ENCODE measurements at places on chromosomes 2 and 18.

DNA sequence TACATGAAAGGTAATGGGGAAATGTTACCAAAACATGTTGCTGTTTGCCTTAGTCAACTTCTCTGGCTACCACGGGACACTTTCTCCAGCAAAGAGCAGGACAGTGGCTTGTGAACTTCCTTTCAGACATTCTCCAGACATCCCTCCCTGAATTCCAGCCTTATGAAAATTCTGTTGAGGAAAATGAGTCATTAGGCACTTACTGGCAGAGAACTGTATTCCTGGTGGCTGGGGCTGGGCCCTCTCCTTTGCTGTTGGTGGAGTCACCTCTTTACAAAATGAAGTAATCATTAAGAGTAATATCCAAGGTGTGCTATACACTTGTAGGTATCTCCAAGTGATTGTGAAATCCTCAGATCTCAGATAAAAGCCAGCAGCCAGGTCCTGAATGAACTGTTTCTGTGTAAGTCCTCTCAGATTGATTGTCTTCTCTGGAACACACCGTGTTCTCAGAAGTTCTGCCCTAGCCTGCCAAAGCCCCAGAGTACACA is 1.3 kb upstream of the FAP start:
- no peak for DNase-seq

GRCh38 chr2:100563407-100564247 is 834 bp downstream of the PDCL3 start:
- DNase-seq: no peak

DNA sequence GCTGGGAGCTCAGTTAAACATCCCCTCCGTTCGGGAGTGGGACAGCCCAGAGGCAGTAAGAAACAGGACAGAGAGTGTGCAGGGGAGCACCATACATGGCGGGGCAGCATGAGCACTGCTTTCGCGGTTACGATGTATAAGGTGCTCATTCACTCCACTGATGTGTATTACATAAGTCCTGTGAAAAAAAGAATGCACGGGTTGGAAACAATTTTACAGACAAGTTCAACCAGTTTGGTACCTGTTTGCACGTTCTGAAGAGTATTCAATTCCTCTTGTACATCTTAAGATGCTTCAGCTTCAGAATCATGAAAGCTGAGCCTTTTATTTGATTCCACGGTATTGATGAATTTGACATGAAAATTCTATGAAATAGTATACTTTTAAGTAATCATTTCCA is 97.8 kb upstream of the NETO1 start:
- DNase-seq: no peak

GRCh38 chr2:49224426-49225010 is 70.2 kb upstream of the FSHR start:
- DNase-seq: no peak

DNA sequence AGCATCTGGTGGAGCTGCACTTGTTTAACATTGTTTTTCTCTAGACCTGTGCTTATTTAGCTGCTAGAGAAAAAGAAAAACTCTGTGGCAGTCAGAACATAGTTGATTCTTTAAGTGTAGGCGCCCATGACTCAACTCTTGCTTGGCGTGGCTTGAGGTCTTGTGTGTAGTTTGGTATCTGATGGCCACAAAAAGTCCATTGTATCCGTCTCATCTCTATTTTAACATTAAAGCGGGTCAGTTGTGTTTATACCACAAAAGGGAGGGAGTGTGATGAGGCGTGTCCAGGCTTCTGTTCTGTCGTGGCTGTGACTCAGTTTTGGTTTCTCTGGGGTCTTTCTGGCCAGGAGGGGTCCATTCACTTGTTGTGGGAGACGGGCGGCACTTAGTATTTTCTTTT is 24.2 kb upstream of the UGT1A8 start:
- no peak for DNase-seq

- no peak for DNase-seq
These were observed 20.7 kb downstream of the SLC4A3 start for GRCh38 chr2:219648176-219648575.

- DNase-seq: no peak
These were observed 266.8 kb downstream of the NDUFA10 start for GRCh38 chr2:239758279-239758877.

GRCh38 chr2:57685032-57685431 is 361.6 kb upstream of the VRK2 start:
- no peak for DNase-seq

GRCh38 chr2:188720811-188721605 is 253.2 kb upstream of the COL3A1 start:
- no peak for DNase-seq

GRCh38 chr2:85393836-85394235 is 16.3 kb downstream of the CAPG start:
- no peak for DNase-seq

- DNase-seq: no peak
These were observed 1.7 kb downstream of the LYPD1 start for GRCh38 chr2:132668189-132668823.

GRCh38 chr2:74261204-74261864 is 62.9 kb downstream of the MTHFD2 start:
- no peak for DNase-seq

GRCh38 chr18:67468038-67468437 is 48.5 kb downstream of the DSEL start:
- DNase-seq: no peak

- no peak for DNase-seq
These were observed 235.3 kb upstream of the TANK start for GRCh38 chr2:160924936-160925353.

DNA sequence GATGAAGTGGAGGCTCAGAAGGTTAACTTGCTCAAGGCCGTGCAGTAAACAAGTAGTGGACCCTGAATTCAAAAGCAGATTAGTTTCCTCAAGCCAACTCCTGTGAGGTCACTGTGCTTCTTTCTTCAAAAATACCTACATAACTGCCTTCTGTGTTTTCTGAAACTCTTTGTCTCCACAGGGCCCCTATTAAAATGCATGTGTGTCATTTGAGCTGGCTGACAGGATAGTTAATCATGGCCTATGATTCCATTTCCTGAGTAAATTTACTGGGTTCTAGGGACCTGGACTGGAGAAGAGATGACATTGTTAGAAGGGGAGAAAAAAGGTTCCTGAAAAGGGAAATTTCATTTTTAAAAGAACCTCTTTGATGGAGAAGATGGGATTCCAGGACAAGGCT is 12.9 kb upstream of the DTNA start:
- no peak for DNase-seq

DNA sequence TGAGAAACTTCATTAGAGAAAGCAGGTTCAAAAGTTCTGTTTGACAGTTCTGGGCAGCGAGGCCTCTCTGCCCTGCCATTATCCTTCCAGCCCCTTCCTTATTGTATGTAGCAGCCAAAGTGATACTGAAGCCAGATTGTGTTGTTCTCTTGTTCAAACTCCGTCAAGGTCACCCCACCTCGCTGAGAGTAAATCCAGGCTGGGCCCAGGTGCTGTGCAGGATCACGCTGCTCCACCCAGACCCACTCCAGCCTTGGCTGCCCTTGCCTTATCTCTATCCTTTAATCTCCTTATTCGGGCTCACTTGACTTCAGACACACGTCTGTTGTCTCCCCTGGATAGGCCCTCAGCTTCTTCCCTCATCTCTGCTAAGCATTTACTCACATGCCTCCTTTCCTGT is 196.1 kb downstream of the CPS1 start:
- no peak for DNase-seq

GRCh38 chr2:170887896-170888295 is 41.2 kb upstream of the GORASP2 start:
- DNase-seq: no peak

DNA sequence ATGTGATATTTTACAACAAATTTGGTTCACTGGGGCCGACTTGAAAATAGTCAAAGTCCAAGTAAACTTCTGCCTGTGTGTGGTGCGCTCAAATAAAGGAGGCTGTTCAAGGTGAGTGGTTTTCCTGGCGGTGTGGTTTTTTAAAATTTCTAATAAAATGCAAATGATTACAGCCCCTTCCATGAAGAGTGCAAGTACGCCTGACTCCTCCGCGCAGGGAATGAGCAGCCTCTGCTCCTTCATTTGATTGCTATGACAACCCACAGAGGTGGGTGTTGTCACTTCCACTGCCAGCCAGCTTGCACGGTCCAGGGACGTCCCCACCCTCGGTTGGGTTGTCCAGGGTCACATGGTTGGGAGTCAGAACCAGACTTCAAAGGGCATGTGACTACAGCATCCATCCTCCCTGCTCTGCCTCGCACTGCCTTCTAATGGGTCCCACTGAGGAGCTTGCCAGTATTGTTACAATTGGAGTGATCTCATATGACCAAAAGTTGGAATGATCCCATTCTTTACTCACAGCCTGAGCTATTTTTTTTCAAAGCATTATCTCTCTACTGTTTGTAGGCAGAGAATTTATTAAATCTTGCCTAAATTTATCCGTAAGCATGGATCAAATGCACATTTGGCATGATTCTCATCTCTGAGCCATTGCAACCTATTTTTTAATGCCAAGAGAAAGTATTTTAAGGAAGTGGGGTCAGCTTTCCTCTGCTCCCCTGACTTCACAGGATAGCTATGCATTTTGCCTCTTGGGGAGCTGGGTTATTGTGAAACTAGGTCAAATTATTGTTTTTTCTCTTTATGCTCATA is 121.3 kb downstream of the AGAP1 start:
- DNase-seq: peak; percentile 84

DNA sequence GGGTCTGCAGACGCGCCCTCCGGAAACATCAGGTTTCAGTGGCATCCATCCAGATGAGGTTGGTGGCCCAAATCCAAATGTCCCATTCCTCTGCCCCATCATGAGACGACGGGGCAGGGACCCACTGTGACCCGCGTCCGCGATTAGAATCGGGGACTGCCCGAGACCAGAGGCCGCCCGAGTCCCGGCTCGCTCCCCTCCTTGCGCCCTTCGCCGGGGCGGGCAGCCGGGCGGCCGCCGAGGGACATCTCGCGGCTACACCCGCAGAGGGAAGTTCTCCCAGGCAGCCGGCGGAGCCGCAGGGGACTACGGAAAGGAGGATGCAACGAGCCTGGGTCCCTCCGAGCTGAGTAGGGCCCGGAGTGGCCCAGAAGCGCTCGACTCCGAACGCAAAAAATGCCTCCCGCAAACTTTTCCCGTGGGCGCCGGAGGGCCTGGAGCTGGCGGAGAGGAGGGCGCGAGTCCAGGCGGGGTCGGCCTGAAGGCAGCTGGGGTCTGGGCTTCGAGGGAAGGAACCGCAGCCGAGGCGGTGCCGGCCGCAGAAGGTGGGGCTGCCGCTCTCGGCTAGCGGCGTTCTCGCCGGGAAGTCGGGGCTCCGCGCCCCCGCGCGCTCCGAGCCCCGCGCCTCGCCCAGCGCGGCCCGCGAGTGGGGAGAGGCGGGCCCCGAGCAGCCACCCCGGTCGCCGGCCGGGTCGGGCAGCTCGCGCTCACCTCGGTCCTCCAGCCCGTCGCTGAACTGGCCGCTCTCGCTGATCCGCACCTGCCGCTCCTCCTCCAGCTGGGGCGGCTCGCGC is 580 bp downstream of the TMEM163 start:
- no peak for DNase-seq

- no peak for DNase-seq
These were observed 263.8 kb downstream of the RBM43 start for GRCh38 chr2:150997702-150998440.

DNA sequence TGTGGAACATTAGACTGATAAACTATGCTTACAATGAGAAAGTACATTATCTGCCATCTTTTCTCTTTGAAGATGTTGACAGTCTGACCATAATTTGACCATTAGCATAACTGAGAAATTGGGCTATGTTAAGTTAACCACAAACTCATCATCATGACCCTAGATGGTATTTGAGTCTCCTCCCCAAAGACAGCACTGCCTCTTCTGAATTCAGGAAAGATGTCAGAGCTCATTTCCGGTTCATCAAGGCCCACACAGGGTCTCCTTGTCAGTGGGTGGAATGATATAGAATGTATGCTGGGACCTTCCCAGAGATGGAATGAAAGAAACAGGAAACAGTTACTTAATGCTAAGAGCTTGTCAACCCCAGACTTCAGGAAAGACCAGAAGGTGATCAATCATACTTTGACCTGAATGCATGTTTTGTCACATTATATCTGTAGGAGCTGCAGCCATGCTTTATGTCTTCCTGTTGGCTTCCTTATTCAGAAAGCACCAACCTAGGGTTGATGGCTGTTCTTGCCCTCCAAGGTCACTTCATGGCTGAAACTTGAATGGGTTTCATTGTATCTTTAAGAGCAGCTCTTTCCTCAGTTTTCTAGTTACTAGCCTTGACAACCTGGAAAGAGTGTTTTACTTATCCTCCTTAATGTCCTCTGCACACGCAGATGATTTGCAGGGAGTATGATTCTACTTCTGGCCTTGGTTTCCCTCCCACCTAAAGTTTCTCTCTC is 99.1 kb upstream of the NEUROD1 start:
- no peak for DNase-seq

DNA sequence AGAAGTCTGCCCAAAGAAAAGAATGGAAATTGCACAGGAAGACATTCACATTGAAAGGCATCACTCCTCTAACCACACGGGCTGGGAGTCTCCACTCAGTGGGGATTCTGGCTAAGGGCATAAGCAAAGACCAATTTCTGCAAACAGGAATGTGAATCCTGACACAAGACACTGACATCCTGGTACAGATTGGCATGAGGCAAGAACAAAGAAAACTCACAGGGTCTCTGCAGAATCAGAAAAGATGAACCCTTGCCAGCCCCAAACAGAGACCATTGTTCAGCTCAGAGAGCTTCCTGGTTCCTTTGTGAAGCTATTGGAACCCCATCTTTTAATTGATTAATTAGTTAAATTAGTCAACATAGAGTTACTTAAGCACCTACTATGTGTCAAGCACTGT is 82.3 kb downstream of the UPP2 start:
- no peak for DNase-seq

DNA sequence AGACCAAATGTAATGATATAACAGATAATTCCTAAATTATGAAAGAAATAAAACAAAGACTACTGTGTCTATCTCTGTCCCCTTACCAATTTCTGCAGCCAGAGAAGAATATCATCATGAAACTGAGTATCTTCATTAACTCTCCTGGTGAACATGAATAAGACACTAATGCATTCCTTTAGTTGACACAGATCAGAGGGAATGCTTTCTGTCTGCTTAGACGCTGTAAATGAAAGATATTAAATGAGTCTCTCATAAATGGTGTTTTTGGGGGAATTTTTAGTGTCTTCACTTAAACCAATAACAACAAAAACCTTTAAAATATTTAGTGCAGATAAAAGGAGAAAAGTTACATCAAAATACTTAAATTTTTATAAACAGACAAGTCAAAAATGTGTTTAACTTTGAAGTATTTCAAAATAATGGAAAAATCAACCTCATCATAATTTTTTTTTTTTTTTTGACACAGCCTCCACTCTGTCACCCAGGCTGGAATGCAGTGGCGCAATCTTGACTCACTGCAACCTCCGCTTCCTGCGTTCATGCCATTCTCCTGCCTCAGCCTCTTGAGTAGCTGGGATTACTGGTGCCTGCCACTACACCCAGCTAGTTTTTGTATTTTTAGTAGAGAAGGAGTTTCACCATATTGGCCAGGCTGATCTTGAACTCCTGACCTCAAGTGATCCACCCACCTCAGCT is 16.0 kb downstream of the EPG5 start:
- no peak for DNase-seq

DNA sequence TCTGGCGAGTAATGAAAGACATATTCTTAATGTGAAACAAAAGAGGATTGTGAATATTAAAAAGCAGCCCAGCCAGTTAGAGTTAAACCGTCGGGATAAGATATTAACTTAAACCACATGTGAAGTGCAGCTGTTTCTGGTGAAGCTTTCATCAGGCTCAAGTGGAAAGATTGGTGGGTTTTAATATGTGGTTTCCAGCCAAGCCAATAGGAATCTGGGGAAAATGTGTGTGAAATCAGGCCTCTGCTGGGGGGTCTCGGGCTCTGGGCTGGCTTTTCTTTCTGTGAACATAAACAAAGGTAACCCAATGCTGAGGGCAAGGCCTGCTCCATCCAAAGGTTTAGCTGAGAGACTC is 279.6 kb downstream of the SLC4A3 start:
- DNase-seq: no peak

Data from occipital lobe (tissue), 3 donors.